ENCODE measurements at places on chromosomes 11 and 22. TPM values are rescaled to one million over a fixed set of nuclear protein-coding genes. Genes with fewer than 3 reads are reported as not detected.

DNA sequence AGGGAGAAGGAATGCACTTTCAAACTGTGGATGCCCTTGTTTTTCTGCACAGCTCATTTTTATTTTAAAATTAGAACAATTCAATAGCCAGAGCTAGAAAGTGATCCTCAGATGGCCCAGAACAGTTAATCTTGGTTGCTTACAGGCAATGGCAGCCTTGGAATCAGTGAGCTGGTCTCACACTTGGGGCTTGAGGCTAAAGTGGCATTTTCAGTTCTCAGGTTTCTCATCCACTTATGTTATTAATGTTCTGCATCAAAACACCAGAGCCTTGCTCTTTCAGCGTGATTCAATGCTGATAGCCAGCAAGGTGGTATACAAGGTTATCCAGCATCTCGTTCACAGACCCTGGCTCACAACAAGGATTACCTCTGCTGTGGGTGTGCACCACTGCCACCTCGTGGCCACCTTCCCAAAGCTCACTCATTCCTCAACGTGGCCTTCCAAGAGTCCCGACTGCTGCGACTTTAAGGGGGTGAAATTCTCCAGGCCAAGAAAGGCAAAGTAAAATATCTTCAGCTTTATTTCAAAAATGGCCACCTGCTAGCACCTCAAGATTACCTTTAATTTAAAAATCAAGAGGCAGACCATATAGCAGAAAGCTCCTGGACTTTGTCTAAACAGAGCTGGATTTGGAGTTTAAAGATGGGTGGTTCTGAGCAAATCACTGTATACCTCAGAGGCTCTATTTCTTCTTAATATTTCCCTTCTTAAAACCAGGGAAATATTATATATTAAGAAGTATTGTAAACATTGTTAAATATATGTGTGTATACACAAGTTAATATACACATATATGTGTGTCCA lies 34.2 kb upstream of the FSHB start:
- peak; percentile 65 for DNase-seq

DNA sequence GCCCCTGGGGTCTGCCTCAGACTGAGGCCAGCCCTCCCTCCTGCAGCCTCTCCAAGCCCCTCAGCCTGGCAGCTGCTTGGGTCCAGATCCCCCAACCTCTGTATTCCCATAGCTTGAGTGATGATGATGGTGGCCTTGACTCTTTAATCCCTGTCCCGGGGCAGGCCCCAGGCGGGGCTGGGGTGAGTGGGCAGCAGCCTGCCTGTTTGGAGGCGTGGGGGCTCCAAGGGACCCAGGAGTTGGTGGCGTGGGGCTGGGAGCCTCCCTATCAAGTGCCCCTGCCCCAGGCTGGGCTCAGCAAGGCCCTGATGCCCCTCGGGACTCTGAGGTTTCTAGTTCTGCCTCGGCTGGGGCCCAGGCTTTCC lies 22.5 kb downstream of the PPIL2 start:
- no peak for DNase-seq

DNA sequence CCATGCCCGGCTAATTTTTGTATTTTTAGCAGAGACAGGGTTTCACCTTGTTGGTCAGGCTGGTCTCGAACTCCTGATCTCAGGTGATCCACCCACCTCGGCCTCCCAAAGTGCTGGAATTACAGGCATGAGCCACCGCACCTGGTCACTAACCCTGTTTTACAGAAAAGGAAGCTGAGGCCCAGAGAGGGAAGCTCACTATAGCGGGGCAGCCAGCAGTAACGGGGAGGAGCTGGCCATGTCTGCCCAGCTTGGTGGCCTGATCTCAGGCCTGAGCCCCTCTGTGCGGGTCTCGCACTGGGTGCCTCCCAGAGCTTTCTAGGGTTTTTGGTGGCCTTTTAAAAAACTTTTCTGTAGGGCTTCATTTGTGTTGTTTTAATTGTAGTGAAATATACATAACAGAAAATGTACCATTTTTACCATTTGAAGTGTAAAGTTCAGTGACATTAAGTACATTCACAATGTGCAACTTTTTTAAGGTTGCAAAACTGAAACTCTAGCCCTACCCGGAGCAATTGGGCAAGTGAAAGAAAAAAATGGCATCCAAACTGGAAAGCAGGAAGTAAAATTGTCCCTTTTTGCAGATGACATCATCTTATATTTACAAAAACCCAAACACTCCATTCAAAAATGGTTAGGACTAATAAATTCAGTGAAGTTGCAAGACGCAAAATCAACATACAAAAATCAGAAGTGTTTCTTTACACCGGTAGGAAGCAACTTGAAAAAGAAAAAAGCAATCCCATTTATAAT lies 14.5 kb upstream of the CYTH4 start:
- no peak for DNase-seq

DNA sequence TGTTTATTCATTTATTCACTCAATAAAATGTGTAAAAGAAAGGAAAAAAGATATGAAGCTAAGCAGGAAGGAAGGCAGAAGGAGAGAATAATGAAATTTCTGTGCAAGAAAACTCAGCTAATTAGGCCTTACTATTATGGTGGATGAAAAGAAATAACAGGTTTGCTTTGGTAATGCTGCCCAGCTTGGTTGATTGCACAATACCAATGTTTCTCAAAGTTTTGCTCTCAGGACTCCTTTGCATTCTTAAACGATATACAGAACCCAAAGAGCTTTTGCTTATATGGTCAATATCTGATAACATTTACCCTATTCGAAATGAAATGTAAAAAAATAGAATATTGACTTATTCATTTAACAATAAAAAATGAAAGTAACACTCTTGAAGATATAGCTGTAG lies 7.3 kb upstream of the CTSC start:
- DNase-seq = no peak

DNA sequence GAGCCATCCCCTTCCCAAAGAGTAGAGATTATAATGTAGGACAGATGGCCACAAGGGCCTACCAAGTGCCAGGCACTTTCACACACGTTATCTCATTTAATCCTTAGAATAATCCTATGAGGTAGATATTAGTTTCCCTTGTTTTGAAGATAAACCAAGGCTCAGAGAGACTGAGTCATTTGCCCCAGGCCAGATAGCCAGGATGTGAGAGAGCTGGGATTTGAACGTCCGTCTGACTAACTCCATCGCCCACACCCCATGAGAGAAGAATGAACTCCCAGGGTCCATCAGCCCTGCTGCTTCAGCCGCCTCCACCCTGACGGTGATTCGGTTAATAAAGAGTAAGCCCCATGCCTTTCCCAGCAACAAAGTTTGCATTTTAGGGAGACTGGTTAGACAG lies 10.7 kb downstream of the PRG3 start:
- no peak for DNase-seq

DNA sequence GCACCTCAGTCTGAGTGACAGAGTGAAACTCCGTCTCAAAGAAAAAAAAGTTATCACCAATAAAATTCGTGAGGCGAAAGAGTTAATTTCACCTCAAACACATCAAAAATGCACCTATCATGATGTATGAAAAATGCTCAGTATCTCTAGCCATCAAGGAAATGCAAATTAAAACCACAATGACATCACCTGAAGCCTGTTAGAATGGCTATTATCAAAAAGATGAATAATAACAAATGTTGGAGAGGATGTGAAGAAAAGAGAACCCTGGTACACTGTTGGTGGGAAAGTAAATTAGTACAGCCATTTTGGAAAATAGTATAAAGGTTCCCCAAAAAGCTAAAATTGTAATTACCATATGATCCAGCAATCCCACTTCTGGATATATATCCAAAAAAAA lies 23.6 kb downstream of the CHEK2 start:
- DNase-seq = no peak

DNA sequence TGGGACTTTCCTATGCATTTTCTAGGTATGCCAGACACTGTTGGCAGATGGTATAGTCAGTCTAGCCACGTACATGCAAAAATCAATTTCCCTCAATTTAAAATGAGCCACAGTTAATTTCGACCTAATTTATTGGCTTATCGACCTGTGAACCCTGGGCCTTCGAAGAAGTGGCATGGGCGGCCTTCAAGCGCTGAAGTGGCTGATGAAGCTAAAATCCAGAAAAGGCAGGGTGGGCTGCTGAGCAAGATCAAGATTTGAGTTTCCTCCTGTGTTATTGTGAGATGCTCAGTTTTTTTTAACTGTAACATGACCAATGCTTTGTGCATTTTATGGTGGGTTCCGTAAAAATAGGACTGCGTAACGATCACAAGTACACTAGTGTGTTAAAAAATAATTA lies 5.8 kb upstream of the SORL1-AS1 start:
- DNase-seq = no peak

- DNase-seq = no peak
Measured at GRCh38 chr22:44884968-44885805, 124.6 kb downstream of the PHF21B start.

DNA sequence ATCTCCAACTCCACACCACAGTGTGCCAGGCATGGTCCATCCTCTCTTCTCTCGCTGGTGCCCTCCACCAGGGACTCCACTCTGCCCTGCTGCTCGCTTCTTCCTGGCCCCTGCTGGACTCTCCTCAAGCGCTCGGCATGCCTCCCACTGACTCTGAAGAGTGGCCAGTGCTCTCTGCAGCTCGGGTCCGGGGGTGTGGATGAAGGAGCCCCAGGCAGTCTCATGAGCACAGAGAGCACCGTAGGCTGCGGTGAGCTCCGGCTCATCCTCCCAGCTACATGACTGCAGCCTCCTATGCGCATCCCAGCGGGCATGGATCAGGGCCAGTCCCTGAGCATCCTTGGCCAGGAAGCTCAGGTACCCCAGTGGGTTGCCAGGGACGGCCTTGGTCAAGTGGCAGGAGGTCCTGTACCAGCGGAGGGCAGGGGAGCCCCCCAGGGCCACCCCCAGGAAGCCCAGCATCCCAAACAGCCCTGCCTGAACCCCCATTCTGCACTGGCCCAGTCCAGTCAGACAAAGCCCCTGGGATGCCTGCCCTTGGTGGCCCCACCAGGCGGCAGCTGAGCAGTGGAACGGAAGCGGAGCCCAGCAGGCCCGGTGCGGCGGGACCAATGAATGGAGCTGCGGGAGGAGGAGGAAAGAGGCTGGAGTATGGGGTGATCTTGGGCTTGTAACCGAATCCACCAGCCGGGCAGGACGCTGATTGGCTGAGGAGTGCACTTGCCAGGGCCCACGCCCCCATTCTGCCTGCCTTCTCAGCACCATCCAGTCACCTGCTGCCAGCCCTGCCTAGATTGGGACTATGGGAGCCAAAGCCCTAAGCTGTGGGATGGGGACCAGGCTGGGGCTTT lies at the start of gene PLA2G3:
Gene PLA2G3 (minus strand): TSS at position 643 of the 851 bp plus-strand sequence. CDS start 154 bp downstream, at position 489.
- no peak for DNase-seq

DNA sequence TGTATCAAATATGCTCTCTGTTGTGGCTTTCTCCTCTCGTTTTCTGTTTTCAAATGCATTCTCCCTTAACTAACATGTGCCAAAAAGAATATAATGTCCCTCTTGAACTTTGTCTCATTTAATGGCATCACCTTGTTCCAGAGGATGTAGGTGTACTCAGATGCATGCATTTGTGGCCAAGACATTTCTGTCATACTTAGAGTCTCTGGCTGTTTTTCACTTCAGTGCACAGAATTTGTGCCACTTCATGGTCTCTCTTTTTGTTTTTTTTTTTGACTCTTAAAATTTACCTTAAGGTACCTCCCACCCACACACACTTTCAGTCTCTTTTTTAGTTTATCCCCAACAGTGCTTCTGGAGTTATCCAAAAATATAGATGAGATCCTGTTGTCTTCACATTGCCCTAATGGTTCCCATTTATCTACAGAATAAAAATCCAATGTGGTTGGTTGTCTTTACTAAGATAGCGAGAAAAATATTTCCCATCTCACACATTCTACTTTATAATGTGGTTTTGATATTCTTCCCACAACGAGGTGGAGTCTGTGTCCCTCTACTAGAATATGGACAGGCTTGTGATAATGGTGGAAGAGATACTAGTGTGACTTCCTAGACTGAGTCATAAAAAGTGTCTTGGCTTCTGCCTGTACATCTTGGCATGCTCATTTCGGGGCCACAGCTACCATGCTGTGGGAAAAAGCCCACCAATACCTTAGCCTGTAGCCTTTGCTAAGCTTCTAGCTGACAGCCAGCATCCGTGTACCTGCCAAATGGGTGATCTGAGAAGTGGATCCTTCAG lies 125.8 kb downstream of the DDX10 start:
- DNase-seq = no peak

GRCh38 chr11:90774727-90775566 lies 552.1 kb upstream of the CHORDC1 start:
- DNase-seq = no peak

GRCh38 chr11:77040889-77041288 lies 6.7 kb downstream of the B3GNT6 start:
- no peak for DNase-seq

DNA sequence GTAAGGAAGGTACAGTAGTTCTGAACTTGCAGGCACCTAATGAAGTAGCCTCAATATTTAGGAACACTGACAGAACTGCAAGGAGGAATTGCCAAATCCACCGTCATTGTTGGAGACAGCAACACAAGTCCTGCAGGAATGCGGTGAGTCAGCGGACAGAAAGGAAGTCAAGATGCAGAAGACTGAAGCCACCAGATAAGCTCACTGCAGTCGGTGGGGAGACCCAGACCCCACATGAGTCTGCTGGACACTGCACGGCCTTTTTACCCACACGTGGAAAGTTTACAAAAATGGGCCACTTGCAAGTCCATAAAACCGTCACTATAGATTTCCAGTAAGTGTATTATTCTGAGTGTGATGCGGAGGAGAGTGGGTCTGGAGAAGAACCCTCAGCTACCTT lies 1471.6 kb downstream of the TBC1D22A start:
- DNase-seq = no peak

GRCh38 chr11:117569911-117570310 lies 227.1 kb downstream of the DSCAML1 start:
- DNase-seq = peak; percentile 1

DNA sequence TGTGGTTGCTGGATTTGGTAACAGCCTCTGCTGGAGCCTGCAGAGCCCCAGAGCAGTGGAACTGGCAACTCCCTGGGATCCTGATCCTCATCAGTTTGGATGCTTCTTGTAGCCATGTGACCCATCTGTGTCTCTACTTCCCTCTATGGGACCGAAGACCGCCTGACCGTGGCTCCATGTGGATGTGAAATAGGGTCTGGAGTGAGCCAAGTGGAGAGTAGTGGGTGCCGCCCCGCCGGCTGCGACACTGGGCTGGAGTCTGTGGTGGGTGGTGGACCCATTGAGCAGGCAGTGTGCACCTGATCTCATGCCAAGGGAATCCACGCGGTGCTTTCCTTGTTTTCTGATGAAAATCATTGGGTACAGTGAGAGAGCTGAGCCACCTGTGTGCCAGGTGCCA lies 543.2 kb upstream of the B3GAT1 start:
- no peak for DNase-seq

Gene PARVG
- total RNA-seq = 3.5 TPM

Gene FOSL1
- 0.70 TPM for total RNA-seq

Gene SPI1
- 11.1 TPM for total RNA-seq

Gene HMBS
- 22.1 TPM for total RNA-seq

Gene CYP2D6
- not detected for total RNA-seq

Gene ELFN2
- 0.19 TPM for total RNA-seq

Gene RIBC2
- not detected for total RNA-seq

Gene DEUP1
- not detected for total RNA-seq

Gene MAPK8IP1
- total RNA-seq = 4.5 TPM

Gene TUB
- 20.5 TPM for total RNA-seq

Gene OR8D1
- total RNA-seq = not detected

Gene MTMR3
- 29.9 TPM for total RNA-seq
